Thoracic aorta endothelial cell (primary cell): ENCODE measurements at places on chromosomes 11 and 22. TPM values are rescaled to one million over a fixed set of nuclear protein-coding genes. Genes with fewer than 3 reads are reported as not detected.

The ST3GAL4 gene
- 15.4 and 19.1 TPM in 2 replicates for total RNA-seq

The DGAT2 gene
- 1.9 and 2.1 TPM in 2 replicates for total RNA-seq

The IGF2 gene
- total RNA-seq = 1.2 and 4.7 TPM in 2 replicates

The DNAL4 gene
- 8.5 and 9.5 TPM in 2 replicates for total RNA-seq

The MN1 gene
- total RNA-seq = 0.65 and 1.6 TPM in 2 replicates

The MIOX gene
- total RNA-seq = not detected in 2 replicates

The CNGA4 gene
- under 0.01 and 0.07 TPM in 2 replicates for total RNA-seq

The IGSF9B gene
- total RNA-seq = under 0.01 TPM in 2 replicates

The SORL1 gene
- total RNA-seq = 0.29 and 0.66 TPM in 2 replicates

The APOA5 gene
- not detected in 2 replicates for total RNA-seq
